ENCODE measurements at places on chromosomes 1 and 21. TPM values are rescaled to one million over a fixed set of nuclear protein-coding genes. Genes with fewer than 3 reads are reported as not detected.

DNA sequence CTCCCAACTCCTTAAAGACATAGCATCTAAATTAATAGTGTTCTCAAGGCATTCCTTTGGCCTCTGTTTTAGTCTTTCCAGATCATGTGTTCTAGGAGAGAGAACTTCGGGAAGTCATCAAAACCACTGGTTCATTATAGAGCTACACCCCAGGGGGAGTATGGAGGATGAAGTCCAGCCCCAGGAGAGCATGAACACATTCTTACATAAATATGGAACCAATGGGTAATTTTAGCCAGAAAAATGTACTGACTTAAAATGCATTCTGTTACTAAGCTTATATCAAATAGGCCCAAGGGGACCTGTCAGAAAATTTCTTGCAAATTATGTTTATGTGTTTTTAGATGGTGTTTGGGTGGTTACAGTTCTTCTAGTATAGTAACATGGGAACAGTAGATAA is 165.2 kb downstream of the NTMT2 start:
- no peak for DNase-seq

- no peak for DNase-seq
Measured at GRCh38 chr21:40200126-40200525, 332.9 kb downstream of the PCP4 start.

GRCh38 chr1:210516697-210517459 is 188.2 kb downstream of the HHAT start:
- DNase-seq: no peak

Gene FCRL1
- total RNA-seq: 0.32 TPM

Gene RGS16
- 18.7 TPM for total RNA-seq

Data from omental fat pad (tissue), 4 donors.